ENCODE measurements at places on chromosomes 12 and 14.
A peak's percentile ranks its signal among the peaks of the same experiment; 100 is the strongest.

- no peak for DNase-seq
Observed at GRCh38 chr12:124745465-124745890, 118.2 kb downstream of the SCARB1 start.

GRCh38 chr12:48351022-48351708 is 446 bp upstream of the ZNF641 start:
- peak; percentile 58 for DNase-seq

GRCh38 chr12:90484094-90484493 is 470.9 kb downstream of the CCER1 start:
- DNase-seq: no peak

GRCh38 chr12:9381619-9382018 is 173.4 kb upstream of the PZP start:
- no peak for DNase-seq

GRCh38 chr12:95733141-95733825 is 57.3 kb downstream of the NTN4 start:
- DNase-seq: no peak

GRCh38 chr12:94969424-94969823 is 34.1 kb downstream of the NDUFA12 start:
- no peak for DNase-seq

DNA sequence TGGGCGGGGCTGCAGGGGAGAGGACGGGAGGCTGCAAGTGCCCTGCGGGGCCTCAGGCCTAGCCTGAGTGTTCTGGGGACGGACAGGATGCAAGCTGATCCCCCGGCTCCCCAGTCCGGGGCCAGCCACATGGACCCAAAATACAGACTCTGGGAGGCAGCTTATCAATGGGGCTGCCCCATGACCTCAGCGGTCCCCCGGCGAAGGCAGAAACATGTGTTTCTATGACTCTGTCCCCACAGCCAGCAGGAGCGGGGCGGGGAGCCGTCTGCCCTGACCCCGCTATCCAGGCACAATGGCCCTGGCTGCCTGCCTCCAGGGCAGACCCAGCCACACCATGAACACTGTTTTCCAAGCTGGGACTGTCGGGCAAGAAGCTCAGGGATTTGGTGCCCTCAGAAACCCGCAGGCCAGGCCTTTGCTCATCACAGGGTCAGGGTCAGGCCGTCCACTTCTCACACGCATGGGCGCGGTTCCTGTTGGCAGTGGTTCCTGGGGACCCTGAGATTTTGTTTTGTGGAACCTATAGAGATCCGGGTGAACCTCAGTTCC is 75.0 kb downstream of the RFLNA start:
- no peak for DNase-seq

DNA sequence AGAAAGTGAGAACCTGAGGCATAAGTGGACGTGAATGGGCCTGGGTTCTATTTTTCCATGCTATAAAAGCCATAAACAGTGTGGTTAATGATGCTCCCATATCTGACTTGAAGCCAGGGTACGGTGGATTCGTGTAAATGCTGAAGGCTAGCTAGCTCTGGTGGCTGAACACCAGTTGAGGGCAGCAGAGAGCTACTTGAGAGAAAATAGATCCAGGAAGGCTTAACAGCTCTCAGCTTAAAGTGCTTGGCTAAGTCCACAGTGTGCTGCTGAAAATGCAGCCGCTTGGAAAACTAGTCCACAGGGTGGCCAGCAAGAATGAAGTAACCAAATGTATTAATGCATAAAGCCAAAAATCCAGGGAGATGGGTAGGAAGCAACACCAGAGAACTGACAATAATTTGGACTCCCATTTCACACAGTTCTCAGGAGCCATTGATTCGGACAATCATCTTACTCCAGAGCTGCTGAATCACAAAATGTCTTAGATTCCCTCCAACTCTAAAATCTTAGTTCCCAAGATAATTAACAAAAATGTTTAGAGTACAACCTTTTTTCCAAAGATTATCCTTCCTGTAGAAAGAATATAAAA is 15.0 kb upstream of the FOXG1 start:
- peak; percentile 50 for DNase-seq

GRCh38 chr12:29551812-29552211 is 54.3 kb upstream of the OVCH1 start:
- no peak for DNase-seq

DNA sequence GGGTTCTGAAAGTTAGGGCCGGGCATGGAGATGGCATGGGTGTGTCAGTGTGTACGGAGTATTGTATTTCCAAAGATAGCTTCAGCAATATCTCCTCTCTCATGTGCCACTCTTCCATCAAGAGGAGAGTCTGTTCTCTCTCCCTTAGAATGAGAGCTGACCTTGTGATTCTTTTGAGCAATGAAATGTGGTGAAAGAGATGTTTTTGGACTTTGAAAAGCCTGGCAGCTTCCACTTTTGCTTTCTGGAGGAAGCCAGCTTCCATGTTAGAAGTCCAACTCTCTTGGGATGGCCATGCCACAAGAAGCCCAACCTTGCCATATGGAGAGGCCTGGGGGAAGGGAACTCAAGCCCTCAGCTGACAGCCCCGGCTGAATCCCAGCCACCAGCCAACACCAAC is 72.4 kb upstream of the GZMB start:
- DNase-seq: no peak

- no peak for DNase-seq
Observed at GRCh38 chr14:24040692-24041091, 11.1 kb upstream of the CARMIL3 start.

- DNase-seq: no peak
Observed at GRCh38 chr14:96989306-96989705, 192.1 kb downstream of the VRK1 start.

GRCh38 chr12:64691795-64692583 is 67.2 kb downstream of the GNS start:
- DNase-seq: no peak

DNA sequence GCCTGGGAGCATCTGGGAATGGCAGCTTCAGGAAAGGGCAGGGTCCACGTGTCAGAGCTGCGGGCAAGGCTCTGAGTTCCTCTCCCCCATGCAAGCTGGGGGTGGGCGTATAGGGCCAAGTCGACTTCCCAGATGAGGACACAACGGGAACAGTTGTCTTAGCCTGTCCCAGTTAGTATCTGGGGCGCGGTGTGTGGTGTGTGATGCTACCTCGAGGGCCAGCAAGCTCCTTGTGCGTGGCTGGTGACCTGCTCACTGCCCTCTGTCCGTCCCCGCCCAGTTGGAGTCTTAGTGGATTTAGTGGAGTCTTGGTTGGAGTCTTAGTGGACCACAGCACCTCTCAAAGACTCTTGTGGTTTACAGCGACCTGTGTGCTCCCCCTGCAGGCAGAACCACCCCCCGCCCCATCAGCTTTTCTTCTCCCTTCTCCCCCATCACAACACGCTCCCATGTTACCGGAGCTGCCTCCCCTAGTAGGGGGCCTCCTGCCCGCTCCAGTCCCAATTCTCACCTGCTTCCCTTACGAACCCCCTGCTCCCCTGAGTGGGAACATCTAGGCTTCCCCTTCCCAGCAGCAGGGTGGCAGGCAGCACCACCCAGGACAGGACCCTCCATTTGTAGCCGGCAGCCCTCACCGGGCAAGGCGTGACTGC is 8.7 kb downstream of the ASPG start:
- no peak for DNase-seq

- DNase-seq: peak; percentile 17
Observed at GRCh38 chr12:47377414-47378221, 297.9 kb upstream of the AMIGO2 start.

- DNase-seq: no peak
Observed at GRCh38 chr12:50579757-50580267, 75.0 kb downstream of the DIP2B start.

GRCh38 chr12:79326663-79327062 is 364.1 kb downstream of the PAWR start:
- no peak for DNase-seq

DNA sequence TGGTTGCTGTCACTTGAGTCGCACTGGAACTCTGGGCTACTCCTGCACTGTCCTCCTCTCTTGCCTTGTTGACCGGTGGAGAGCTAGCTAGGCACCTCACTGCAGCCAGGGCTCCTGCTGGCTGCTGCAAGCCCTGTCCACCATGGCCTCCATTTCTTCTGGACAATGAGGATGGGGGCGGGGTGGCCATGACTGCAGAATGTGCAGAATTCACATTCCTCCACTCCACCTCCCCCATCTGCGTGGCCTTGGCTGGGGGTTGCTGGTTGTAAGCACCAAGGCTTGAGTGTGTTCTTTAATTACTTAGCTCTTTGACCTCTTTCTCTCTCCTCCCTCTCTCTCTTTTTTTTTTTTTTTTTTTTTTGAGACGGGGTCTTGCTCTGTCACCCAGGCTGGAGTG is 248.5 kb downstream of the PCNX1 start:
- no peak for DNase-seq

DNA sequence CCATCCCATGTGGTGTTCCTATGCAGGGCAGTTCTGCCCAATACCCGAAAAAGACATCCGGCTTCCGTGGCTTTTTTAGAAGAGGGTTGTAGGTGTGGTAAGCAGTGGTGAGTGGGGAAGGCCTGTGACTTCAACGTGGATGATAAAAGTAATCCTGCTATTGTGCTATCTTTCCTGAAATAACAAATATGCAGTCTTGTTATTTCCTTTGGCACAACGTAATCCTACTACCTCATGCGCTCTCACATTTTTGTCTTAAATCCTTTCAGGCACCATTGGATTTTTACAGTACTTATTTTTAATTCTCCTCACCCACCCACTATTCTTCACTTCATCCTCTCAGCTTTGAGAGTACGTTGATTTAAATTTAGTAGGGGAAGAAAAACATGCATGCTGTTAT is 96.8 kb downstream of the IPO8 start:
- DNase-seq: no peak

GRCh38 chr12:104964856-104965205 is 6.7 kb upstream of the SLC41A2 start:
- no peak for DNase-seq

GRCh38 chr14:91269076-91269991 is 24.8 kb upstream of the GPR68 start:
- no peak for DNase-seq

- DNase-seq: no peak
Observed at GRCh38 chr12:72197790-72198189, 74.4 kb upstream of the TRHDE start.

- no peak for DNase-seq
Observed at GRCh38 chr14:20458031-20458789, 3.0 kb downstream of the PIP4P1 start.

DNA sequence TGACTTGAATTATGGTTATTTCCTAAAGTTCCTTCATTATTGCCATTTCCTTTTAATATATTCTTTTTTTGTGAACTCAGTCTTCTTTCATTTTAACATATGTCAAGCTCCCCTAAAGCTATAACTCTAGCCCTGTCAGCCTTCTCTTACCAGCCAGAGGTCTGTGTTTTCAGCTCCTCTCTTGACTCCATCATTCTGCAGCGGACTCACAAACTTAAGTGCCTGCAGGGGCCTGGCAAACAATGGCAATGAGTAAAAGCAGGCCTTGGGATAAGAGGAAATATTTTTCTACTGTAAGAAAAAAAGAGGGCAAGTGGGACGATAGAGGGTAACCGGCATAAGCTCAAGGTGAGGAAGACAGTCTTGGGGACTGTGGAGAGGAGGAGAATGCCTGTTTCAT is 424.5 kb upstream of the RGS6 start:
- no peak for DNase-seq

- DNase-seq: no peak
Observed at GRCh38 chr12:1553987-1554982, 40.1 kb downstream of the FBXL14 start.

- DNase-seq: peak; percentile 36
Observed at GRCh38 chr14:92994131-92994676, 71.3 kb downstream of the CHGA start.

- DNase-seq: no peak
Observed at GRCh38 chr12:117481470-117481869, 120.0 kb upstream of the NOS1 start.

- no peak for DNase-seq
Observed at GRCh38 chr14:35088514-35088913, 33.3 kb downstream of the PPP2R3C start.

DNA sequence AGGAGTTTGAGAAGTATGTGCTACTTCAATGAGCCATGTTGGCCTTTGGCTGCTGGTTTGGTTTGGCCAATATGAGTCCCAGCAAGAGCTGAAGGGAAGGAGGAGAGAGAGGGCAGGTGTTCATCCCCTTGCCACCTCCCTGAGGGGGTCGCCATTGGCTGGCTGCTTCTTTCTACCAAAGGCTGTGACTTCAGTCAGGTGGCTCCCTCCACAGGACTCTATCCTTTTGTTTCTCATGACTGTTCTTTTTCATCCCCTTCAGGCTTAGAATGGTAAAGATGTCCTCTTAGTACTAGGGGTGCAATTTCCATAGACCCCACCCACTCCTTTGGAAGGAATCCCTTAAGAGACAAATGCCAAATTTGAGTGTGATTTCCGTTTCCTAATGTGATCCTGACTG is 31.2 kb upstream of the OTOGL start:
- DNase-seq: no peak

DNA sequence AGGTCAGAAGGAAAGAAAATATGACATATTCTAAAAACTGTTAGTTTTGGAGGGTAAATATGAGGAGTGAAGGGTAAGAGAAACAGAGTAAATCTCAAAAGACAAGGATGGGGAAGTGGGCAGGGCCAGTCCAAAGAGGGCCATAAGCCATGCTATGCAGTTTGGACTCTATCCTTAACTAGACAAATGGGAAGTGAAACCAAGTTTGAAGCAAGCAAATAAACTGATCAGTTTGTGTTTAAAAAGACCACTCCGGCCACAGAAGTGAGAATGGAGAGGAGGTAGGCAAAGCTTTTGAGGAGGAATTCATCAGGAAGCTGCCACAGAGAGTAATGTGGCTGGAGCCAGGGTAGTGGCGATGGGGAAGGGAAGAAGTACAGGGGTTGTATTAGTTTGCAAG is 37.5 kb upstream of the DAAM1 start:
- no peak for DNase-seq

DNA sequence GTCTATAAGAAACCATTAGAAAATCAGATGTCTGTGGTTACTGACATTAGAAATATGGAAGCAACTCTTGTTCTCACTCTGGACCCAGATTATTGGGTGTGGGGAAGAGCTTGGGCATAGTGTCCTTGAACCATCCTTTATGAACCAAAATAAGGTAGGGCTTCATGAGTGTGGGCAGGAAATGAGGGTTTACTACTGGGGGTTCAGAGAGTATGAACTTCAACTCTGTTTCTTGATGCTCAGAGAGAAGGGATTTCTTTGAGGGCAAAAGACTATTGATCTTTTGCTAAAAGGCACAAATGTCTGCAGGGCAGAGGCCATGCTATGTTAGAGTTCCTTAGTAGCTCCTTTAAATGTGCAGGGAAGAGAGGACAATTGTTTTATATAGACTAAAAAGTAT is 183.3 kb upstream of the ATP2B1 start:
- no peak for DNase-seq

- DNase-seq: no peak
Observed at GRCh38 chr14:99559286-99559990, 44.6 kb downstream of the CCDC85C start.

- no peak for DNase-seq
Observed at GRCh38 chr14:77189479-77189878, 7.9 kb downstream of the TMEM63C start.

DNA sequence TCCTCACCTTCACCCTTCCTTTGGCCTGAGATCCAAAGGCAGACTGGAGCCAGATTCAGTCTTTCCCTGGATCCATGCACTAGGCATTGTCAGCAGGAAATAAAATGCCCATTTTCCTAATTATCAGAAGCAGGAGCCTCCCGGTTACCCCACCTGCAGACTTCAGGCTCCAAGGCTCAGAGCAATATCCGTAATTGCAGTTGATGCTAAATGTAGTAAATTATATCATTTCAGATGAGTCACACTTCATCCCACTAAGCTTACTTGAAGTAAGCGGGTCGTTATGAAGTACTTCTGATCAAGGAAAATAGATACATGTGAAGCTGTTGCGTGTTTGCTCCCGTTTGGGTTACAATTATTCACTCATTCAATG is 110.7 kb upstream of the SFSWAP start:
- no peak for DNase-seq

GRCh38 chr12:131211340-131211938 is 257.7 kb downstream of the ADGRD1 start:
- no peak for DNase-seq

Measured in hematopoietic multipotent progenitor cell treated with erythropoietin and hydrocortisone succinate and interleukin-3 and kit ligand, for 8 days (in vitro differentiated cells).